Stimulated activated CD8-positive, alpha-beta memory T cell treated with anti-CD3 and anti-CD28 coated beads, Interleukin-15, amount 100 ng/mL, for 48 hours (primary cell): ENCODE measurements at places on chromosomes 7 and 10.

DNA sequence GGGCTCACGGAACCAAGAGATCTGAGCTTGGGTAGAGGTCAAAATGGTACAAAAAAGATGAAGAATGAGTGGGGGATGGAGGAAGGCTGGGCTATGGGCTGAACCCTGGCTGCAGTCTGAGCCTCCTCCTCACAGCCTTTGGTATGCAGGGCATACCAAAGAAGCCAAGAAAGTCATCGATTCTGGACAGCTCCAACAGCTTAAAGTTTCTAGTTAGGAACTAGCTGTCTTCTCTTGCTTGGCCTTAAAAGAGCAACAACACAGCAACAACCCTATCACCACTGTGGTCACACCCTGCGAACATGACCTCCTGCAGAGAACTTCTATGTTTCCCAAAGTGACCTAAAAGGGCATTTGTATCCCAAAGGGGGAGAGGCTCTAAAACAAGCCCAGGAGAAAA is 126.1 kb upstream of the EFCAB10 start:
- no peak for DNase-seq

- no peak for DNase-seq
Measured at GRCh38 chr10:113386005-113386404, 166.8 kb upstream of the HABP2 start.

DNA sequence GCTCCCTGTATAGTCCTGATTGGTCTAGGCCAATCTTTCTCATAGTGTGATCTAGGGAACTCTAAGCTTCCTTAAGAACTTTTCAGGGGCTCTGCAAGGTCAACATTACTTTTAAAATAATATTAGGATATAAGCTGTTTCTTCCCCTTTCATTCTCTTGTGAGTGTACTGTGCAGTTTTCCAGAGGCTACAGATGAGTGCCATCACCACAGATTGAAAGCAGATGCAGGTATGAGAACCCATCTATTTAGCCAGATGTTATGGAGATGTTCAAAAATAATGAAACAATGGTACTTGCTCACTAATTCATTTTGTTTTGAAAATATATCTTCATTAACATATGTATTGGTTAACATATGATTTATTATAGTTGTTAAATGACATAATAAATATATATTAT is 169.2 kb upstream of the SEMA3A start:
- no peak for DNase-seq

DNA sequence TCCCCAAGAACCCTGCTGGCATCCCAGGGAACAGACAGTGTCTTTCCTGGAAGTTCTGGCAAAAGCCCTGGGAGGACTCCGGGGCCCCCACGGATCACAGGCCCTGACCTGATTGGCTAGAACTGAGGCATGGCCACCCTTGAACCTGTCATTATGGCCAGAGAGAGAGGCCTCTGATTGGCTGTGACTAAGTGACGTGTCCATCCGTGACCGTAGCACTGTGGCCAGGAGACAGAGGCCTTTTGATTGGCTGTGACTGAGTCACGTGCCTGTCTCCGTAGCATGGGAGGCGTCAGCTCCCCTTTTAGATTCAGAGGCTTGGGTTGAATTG is 163.8 kb downstream of the RGS10 start:
- DNase-seq: no peak

- DNase-seq: no peak
Measured at GRCh38 chr7:75716992-75717626, 21.6 kb downstream of the HIP1 start.

- DNase-seq: no peak
Measured at GRCh38 chr10:96324447-96324846, 20.2 kb downstream of the DNTT start.

DNA sequence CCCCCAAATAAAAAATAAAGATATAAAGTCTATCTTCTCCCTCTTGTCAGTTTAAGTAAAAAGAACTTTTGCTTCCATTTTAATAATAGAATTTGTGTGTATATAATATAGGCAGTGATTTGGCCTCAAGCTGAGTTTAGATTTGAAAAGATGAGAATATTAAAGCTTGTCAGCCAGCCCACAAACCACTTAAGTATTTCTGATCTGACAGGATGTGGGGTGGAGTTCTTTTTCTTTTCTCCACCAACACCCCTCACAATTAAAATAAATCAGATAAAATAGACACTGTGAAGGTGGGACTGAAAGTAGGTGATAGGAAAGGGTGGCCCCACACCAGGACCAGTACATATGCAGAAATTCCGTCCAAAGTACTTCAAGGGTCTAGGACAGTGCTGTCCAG is 714.1 kb downstream of the AUTS2 start:
- DNase-seq: no peak

GRCh38 chr10:110764378-110764777 is 107.3 kb upstream of the PDCD4 start:
- no peak for DNase-seq

GRCh38 chr10:115049960-115050359 is 43.2 kb upstream of the ATRNL1 start:
- no peak for DNase-seq

- DNase-seq: no peak
Measured at GRCh38 chr10:63591600-63592379, 70.6 kb downstream of the REEP3 start.

- DNase-seq: no peak
Measured at GRCh38 chr10:71998119-71998839, 34.1 kb downstream of the CHST3 start.

- DNase-seq: no peak
Measured at GRCh38 chr10:70120417-70120816, 12.2 kb downstream of the AIFM2 start.

- no peak for DNase-seq
Measured at GRCh38 chr10:3148994-3149393, 23.6 kb downstream of the PITRM1 start.

- no peak for DNase-seq
Measured at GRCh38 chr7:102111061-102112041, 175.3 kb upstream of the SH2B2 start.

DNA sequence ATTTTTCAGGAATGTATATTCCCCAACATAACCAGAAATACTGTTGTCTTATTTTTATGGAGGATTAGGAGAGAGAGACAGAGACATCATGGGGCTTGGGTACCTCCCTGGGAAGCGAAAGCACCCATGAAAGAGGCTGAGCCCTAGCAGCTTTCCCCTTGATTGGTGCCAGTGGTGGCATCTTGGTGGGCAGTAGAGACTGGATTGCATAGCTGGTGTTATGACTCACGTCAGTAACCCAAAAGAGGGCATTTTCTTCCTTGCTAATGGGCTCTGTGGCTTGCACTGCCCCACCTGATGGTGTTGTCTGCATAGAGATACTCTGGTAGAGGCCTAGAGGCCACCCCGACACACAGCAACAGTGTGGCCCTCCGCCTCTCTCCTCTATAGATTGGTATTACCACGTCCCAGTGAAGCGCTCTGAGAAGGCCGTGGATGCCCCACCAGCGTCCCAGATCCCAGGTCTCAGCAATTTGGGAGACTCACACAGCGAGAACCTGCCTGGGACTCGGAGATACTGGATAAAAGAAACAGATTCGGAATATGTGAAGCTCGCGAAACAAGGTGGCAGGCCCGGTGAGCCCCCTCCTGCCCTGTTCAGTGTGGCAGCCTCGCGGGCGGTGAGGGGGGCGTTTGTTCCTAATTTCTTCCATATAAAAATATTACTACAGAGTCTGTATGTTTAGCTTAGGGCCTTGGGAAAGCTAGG is 5.8 kb downstream of the C7orf57 start:
- DNase-seq: no peak

- no peak for DNase-seq
Measured at GRCh38 chr7:73451780-73452398, 18.3 kb downstream of the FZD9 start.

DNA sequence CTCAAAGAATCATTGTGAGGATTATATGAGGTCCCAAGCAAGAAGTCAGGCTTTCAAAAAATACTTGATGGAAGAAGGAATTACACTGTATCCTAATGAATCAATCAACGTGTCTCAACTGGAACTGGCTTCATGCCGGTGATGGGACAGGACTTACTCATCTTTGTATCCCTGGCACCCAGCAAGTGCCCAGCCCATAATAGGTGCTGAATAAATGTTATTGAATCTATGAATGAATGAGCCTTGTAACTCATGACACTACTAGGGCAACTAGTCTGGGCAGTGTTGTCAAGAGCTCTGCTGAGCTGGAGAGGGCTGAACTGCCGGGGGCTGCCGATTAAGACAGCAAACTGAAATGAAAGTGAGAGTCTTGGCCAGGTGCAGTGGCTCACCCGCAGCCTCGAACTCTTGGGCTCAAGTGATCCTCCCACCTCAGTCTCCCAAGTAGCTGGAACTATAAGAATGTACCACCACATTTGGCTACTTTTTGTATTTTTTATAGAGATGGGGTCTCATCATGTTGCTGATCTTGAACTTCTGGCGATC is 87.2 kb upstream of the KIF5B start:
- no peak for DNase-seq

GRCh38 chr7:143331179-143331801 is 15.4 kb downstream of the CLCN1 start:
- DNase-seq: no peak

- no peak for DNase-seq
Measured at GRCh38 chr10:77463967-77464745, 173.5 kb downstream of the KCNMA1 start.

- DNase-seq: no peak
Measured at GRCh38 chr10:82722273-82722672, 847.3 kb downstream of the NRG3 start.

- no peak for DNase-seq
Measured at GRCh38 chr7:142790555-142790954, 19.8 kb downstream of the PRSS2 start.
